ENCODE measurements at places on chromosomes 12 and 14. TPM values are rescaled to one million over a fixed set of nuclear protein-coding genes. Genes with fewer than 3 reads are reported as not detected.

The KRT73 gene
- not detected for polyA plus RNA-seq

The SPX gene
- polyA plus RNA-seq = 9.6 TPM

The SPTSSA gene
- 19.9 TPM for polyA plus RNA-seq

The AQP5 gene
- polyA plus RNA-seq = 6.7 TPM

The RGS6 gene
- 12.7 TPM for polyA plus RNA-seq

The PTPRQ gene
- 0.52 TPM for polyA plus RNA-seq

The GLIPR1 gene
- polyA plus RNA-seq = 2.7 TPM

The PTPRB gene
- 14.3 TPM for polyA plus RNA-seq

The GPR68 gene
- polyA plus RNA-seq = 0.25 TPM

The SLC38A4 gene
- 1.2 TPM for polyA plus RNA-seq

The BEGAIN gene
- polyA plus RNA-seq = 1.4 TPM

The TSHR gene
- polyA plus RNA-seq = 0.07 TPM

The CLEC7A gene
- 2.4 TPM for polyA plus RNA-seq

The ZNF891 gene
- 0.86 TPM for polyA plus RNA-seq

The TBX3 gene
- polyA plus RNA-seq = 13.9 TPM

The MGST1 gene
- polyA plus RNA-seq = 149 TPM

The ANKS1B gene
- polyA plus RNA-seq = 0.43 TPM

The SERPINA5 gene
- 13.2 TPM for polyA plus RNA-seq

The HOXC6 gene
- polyA plus RNA-seq = 0.48 TPM

The PDE6H gene
- polyA plus RNA-seq = not detected

The ABCB9 gene
- polyA plus RNA-seq = 5.2 TPM

The CD163 gene
- 33.3 TPM for polyA plus RNA-seq

The IRAK3 gene
- polyA plus RNA-seq = 4.1 TPM

The KRT2 gene
- not detected for polyA plus RNA-seq

The TEX52 gene
- not detected for polyA plus RNA-seq

The ALG10B gene
- polyA plus RNA-seq = 1.4 TPM

The G2E3 gene
- 3.3 TPM for polyA plus RNA-seq

The MYH6 gene
- 11,120 TPM for polyA plus RNA-seq

The GON7 gene
- polyA plus RNA-seq = 26.7 TPM

The PRIMA1 gene
- 5.9 TPM for polyA plus RNA-seq

The LAG3 gene
- 0.57 TPM for polyA plus RNA-seq

The POTEM gene
- polyA plus RNA-seq = not detected

The TSPAN19 gene
- 0.07 TPM for polyA plus RNA-seq

The CCDC38 gene
- polyA plus RNA-seq = 0.05 TPM

Data from right cardiac atrium (tissue), 5 donors.